ENCODE measurements at places on chromosomes 3 and 15.

DNA sequence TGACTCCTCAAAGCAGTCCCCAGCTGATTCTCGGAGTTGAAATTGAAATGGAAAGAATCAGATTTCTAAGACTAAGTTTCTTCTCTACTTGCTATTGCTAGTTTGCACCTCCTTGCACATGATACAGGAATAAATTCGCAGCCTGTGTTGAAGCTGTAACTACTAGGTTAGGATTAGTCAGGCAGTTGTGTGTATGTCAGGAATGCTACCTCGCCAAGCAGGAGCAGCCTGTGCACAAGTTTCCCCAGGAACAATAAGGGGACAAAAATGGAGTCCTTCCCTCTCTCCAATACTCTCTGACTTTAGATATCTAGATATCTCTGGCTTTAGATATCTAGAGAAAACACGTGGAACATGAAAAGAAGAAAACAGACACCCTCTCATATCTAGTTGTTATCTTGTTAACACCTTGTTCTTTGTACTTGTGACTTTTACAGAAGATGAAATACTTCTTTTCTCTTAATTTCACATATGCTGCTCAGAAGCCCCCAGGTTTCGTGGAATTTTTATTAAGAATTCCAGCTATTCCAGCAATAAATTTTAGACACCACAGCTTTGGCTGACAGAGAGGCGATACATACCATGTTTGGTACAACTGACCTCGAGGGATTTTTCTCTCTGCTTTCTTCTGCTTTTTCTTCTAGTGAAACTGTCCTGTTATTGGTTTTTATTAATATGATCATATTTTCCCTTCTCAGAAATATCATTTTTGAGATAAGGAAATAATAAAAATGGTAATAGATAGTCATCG is 56.1 kb upstream of the CMSS1 start:
- no peak for DNase-seq

DNA sequence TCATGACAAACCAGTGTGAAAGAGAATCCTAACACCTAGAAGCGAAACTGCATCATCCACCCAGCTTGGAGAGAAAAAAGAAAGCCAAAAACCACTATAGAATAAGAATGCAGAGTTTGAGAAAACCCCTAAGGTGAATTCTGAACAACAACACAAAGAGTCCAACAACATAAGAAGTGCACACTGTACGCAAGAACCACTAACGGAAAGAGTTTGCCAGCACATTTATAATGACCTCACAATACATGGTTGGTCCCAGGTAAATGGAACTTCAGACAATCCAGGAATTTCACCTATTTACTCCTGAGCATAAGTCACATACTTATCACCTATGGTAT is 128.3 kb upstream of the BHLHE40 start:
- no peak for DNase-seq

DNA sequence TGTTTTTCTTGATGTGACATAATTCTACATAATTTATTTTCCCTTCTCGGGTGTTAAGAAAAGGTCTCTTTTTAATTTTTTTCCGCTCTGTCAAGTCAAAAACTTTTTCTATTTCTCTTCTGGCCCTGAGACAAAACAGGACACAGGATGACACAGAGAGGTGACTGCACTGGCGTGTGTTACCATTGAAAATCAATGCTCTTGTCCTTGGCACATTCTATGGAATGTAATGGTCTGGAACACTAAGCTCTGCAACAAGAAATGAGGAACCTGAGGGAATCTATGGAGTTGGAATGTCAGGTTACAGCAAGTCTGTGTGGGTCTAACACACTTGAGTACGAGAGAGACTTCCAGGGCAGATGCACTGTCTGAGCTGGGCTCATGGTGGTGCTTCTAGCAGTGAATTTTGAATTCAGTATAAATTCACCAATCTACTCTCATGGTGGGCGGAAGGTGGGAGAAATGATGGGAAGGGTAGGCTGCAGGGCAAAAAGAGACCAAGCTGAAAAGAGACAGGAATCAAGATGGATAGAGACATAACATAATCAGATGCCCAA is 508.3 kb downstream of the TUSC7 start:
- DNase-seq: no peak

DNA sequence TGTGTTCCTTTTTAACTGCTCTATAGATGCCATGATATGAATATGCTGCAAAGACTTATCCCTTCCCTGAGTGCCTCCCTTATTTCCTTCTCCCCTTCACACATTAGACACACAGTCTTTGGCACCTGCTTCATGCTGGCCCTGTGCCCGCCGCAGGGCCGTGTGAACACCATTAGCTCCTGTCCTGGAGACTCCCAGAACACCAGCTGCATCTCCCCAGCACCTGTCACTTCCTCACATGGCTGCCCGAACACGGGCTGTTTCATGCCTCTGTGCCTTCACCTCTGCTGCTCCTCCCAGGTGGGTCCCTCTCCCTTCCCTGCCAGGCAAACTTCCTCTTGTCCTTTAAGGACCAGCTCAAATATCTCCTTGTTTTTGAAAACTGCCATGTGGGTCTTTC is 40.5 kb upstream of the SEC13 start:
- no peak for DNase-seq

DNA sequence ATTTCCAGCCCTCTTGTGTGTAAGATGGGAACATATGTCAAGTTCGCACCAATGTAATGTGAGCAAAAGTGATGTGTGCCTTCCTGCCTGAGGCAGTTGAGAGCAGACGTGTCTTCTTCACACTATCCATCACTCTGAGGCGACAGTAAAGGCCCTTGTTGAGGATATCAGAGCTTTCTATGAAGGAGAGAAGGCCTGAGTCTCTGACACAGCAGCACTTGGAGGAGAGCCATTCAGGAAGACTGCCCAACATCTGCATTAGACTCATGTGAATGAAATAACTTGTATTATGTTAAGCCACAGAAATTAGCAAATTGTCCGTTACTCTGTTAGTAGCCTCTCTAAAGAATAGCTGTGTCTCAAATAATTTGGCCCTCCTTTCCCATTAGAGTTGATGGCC is 108.8 kb upstream of the CCDC54 start:
- no peak for DNase-seq

GRCh38 chr3:72768481-72768880 is 79.8 kb downstream of the SHQ1 start:
- DNase-seq: no peak

DNA sequence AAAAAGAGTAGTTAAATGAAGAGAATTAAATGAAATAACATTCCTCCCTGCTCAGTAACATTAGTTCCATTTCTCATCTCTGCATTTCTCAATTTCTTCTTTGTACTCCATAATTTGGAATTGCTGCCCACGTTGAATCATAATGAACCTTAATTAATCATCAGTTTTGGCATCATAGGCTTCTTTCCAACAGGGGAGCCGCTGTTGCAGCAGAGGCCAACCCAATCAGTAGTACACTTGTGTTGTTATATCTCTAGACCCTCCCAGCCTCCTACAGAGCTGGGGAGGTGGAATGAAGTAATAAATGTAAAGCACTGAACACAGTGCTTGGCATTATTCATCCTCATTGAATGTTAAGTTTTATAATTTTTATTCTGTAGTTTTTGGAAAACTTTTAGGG is 240.7 kb downstream of the CHST2 start:
- no peak for DNase-seq

GRCh38 chr3:50028346-50028745 is 60.4 kb upstream of the RBM5 start:
- DNase-seq: no peak

- no peak for DNase-seq
Observed at GRCh38 chr15:69660658-69661405, 208.2 kb downstream of the RPLP1 start.

DNA sequence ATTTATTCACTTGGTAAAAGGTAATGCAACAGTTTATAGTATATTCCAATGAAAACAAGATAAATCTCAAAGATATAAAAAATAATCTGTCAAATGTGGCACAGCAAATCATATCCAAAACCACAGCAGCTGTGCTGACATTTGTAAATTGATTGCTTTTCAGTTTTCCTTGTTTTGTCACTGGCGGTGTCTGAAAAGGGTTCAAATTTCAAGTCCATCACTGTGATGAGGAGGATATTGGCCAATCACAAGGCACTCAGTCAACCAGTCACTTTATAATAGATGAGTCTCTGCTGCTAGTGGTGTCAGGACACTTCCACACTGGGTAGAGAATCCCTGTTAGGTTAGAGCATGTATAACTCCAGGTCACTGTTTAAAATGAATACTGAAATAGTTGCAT is 154.8 kb downstream of the SLC9A9 start:
- no peak for DNase-seq

DNA sequence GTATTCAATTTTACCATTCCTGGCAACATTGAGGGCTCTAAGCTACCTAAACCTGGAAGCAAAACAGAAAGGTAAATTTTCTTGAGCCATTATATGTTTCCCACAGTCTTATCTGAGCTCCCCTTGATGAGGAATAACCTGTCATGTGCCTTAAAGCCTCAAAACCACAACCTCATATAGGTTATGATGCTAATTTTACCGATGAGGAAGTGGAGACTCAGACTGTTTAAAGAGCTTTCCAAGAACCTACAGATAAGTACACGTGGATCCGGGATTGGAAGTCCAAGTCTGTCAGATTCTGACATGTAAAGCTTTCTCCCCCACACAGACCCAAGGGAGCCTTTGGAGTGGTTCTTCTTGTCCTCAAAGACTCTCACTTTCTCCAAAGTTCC is 140.5 kb downstream of the SEMA6D start:
- DNase-seq: no peak

DNA sequence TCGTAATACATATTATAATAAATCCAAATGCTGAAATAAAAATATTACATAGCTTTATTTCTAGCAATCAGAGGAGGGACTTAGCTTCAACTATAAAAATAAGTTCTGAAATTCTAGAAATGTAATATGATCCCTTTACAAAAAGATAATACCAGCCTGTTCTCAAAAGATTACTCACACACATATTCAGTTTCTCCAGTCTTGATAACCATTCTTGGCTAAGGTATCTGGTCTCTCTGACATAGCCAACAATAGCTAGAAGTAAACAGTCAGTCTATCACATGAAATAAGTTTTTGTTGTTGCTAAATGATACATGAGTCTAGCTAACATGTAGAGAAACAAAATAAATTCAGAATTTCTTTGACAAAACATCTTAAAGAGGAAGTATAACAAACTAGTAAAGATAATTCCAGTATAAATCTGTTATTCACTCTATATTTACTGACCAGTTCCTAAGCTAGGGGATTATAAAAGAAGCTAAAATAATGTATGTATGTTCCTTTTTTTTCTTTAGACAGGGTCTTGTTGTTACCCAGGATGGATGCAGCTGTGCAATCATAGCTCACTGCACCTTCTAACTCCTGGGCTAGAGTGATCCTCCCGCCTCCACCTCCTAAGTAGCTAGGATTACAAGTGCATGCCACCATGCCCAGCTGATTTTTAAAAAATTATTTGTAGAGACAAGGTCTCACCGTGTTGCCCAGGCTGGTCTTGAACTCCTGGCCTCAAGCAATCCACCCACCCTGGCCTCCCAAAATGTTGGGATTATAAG is 170.6 kb downstream of the TBL1XR1 start:
- no peak for DNase-seq

DNA sequence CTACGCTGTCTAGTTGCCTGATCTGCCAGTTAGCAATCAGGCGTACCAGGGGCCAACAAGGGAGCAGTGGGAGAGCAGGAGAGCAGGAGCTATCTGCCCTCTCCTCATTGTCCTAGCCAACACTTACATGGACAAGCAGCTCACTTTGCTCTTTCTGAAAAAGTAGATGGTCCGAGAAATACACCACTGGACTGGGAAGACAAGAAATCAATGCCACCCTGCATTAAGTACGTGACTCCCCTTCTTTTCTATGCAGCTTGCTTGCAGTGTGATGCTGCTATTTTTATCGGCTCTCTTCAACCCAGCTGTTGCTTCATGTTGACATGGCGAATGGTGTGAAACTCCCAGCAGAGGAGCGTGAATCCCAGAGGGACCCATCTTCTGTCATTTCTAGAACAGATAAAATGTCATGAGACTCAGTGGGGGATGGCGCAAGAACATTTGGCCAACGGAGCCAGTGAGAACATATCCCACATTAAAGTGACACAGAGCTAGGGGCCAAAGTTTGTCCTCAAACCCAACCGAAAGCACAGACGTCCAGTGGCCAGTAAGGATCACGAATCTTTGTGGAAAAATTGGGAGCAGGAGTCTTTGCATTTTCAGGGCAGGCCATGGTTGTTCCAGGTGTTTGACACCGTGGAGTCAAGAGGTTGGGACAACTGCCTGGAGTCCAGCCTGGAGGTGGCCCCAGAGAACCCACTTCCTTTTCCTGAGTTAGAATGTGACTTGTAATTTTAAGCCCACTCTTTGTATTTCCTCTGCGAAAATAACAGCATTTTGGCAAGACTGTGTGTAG is 53.7 kb upstream of the MEF2A start:
- no peak for DNase-seq

DNA sequence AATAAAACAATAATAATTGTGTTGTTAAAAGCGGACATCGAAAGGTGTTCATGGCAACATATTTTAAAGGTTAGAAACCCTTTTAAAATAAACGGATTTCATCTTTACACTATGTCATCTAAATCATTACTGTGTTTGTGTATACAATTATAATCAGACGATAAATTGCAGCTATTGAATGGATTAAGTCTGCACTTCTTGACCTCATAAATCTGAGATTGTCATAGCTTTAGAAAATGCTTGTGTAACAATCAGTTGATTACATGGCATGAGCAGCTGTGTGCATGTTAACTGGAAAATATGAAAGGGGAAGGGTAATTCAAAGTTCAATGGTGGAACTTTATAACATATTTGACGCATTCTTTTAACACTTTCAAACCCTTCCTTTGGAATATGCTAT is 152.4 kb upstream of the MDFIC2 start:
- DNase-seq: no peak

DNA sequence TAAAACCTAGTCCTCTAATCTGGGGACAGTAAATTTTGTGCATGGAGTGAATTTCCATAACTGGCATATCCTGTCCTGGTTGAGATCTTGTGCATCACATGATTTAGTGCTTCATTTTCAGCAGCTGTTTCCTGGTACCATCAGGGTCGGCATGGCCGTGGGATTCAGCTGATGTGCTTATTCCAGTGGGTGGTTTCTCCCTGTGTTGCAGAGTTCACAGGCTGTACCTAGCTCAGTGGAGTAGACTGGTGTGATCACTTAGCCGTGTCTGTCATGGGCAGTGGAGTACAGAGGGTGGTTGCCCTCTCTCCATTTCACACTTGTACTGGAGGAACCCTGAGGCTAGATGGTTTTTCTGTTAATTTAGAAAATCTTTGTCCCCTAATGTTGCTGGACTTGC is 228.5 kb downstream of the PTPRG start:
- DNase-seq: no peak
